CD4-positive, CD25-positive, alpha-beta regulatory T cell (primary cell): ENCODE measurements at places on chromosomes 3 and 15. TPM values are rescaled to one million over a fixed set of nuclear protein-coding genes. Genes with fewer than 3 reads are reported as not detected.

The RAMAC gene
- polyA plus RNA-seq, result 48.1 TPM

The LXN gene
- 23.1 TPM for polyA plus RNA-seq

The PP2D1 gene
- 0.20 TPM for polyA plus RNA-seq

The RPL4 gene
- polyA plus RNA-seq, result 989 TPM

The INO80 gene
- 3.0 TPM for polyA plus RNA-seq

The TMEM212 gene
- not detected for polyA plus RNA-seq
